Transverse colon (tissue), 4 donors: ENCODE measurements at places on chromosomes 16 and 17.
A peak's percentile ranks its signal among the peaks of the same experiment; 100 is the strongest.

DNA sequence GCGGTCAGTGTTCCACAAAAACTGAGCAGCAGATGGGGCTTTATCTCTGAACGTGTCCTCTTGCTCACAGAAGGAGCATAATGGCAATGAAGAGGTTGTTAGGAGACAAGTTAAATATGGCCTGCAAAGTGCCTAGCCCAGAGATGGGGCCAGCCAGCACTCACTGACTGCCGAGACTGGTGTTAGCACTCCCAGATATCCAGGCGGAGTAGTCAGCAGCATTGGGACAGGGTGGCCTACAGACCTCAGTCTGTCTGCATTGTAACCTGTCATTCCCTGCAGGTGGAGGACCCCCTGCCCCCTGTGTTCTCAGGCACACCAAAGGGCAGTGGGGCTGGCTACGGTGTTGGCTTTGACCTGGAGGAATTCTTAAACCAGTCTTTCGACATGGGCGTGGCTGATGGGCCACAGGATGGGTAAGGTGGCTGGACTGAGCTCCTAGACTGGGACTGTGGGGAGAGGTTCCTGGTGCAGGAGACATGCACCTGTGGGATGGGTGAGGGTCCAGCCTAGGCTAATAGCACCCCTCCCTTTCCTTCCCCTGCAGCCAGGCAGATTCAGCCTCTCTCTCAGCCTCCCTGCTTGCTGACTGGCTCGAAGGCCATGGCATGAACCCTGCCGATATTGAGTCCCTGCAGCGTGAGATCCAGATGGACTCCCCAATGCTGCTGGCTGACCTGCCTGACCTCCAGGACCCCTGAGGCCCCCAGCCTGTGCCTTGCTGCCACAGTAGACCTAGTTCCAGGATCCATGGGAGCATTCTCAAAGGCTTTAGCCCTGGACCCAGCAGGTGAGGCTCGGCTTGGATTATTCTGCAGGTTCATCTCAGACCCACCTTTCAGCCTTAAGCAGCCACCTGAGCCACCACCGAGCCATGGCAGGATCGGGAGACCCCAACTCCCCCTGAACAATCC lies 4.2 kb downstream of the MFAP4 start:
- H3K4me1 ChIP-seq: peaks cover 56% of the 10 kb centered on the region
- DNase-seq: no peak
- no peak overlapping the region for H3K4me3 ChIP-seq
- H3K27ac ChIP-seq: peak overlapping the region; percentile 95
- H3K27me3 ChIP-seq: no peaks in the 10 kb centered on the region
- H3K36me3 ChIP-seq: peaks cover 18% of the 10 kb centered on the region

DNA sequence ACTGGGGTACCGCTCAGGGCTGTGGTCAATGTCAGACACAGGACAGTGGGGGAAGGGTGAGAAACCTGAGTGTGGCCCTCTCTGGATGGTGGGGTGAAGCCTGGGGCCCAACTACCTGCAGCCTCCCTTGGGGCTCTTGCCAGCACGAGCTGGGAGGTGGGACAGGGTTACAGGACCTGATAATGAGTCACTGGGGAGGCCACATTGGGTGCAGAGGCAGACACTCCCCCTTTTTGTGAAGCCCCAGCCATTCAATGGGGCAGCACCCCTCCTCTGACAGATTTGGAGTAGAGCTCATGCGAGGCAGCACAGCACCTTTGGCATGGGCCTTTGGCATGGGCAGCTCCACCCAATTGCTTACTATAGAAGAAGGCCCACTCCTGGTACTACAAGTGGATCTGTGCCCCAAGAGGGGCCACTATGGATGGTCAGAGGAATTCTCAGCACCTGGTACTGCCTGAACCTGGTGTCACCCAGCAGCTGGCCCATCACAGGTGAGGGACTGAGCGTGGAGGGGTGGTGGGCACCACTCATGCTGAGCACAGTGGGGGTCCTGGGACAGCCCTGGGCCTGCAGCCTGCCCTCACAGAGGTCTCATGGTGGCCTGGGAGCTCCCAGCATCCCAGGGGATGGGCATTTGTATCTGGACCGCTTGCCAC lies 45.2 kb upstream of the SMPD3 start:
- no peak for DNase-seq
- no peaks in the 10 kb centered on the region for H3K36me3 ChIP-seq
- H3K27ac ChIP-seq: no peak overlapping the region

DNA sequence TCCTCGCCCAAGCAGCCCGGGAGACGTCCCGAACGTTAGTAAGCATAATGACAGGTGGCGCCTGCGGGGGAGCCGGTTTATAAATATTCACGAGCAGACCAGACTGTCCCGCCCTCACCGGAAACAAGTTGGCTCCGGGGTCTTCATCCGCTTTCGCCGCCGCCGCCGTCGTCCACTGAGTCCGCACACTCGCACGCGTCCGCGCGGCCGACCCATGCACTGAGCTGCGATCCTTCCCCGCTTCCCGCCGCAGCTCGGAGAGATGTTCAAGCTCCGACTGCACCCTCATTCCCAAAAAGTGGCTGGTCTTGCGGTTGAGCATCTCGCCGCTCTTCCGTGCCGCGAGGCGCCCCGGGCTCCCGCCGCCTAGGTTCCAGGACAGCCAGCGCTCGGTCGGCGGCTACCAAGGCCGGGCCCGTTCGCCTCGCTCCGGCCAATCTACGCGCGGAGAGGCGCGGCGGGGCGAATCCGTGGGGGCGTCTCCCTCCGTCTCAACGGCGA lies 385 bp downstream of the CFAP119 start:
- H3K36me3 ChIP-seq: peaks cover 25% of the 10 kb centered on the region
- peak overlapping the region; percentile 93 for H3K27ac ChIP-seq
- H3K4me3 ChIP-seq: peak overlapping the region; percentile 90

GRCh38 chr17:58606934-58607333 lies 84.9 kb downstream of the TEX14 start:
- no peak overlapping the region for H3K4me3 ChIP-seq
- H3K27me3 ChIP-seq: no peaks in the 10 kb centered on the region
- H3K27ac ChIP-seq: no peak overlapping the region
- no peaks in the 10 kb centered on the region for H3K36me3 ChIP-seq

DNA sequence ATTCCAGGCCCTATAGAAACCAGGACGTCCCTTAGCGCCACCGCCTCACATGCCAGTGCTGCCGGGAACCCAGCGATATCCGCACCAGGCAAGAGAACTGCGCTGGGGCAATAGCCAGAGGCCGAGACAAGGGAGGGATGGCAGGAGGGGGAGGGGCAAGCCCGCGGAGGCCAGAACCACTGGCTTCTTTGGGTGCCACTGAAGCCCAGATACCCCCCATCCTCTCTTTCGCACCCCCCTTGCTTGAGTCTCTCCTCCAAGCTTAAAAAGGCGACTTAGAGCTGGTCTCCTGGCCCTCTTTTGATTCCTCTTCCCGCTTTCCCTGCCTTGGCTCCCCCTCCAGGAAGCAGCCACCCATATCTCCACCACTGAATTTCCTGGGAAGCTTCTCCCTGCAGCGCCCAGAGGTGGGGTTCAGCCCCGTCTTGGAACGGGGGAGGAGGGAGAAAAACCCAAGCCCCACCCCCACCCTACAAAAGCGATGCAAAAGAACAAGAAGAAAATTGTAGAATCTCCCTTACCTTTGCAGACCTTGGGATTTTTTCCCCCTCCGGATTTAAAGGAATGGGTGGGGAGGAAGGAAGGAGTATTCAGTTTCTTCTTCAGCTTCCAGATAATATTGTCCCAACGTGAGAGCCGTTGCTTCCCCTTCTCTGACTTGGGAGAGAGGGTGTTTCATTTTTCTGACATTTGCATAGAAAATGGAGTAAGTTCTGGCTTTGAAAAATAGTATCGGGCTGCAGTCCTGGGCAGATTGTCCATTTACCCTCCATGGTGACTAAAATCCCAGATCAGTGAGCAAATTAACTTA lies 622 bp downstream of the HOXB6 start:
- DNase-seq: peak; percentile 75
- peaks cover 17% of the 10 kb centered on the region for H3K27me3 ChIP-seq
- no peaks in the 10 kb centered on the region for H3K36me3 ChIP-seq
- peak overlapping the region; percentile 86 for H3K27ac ChIP-seq

DNA sequence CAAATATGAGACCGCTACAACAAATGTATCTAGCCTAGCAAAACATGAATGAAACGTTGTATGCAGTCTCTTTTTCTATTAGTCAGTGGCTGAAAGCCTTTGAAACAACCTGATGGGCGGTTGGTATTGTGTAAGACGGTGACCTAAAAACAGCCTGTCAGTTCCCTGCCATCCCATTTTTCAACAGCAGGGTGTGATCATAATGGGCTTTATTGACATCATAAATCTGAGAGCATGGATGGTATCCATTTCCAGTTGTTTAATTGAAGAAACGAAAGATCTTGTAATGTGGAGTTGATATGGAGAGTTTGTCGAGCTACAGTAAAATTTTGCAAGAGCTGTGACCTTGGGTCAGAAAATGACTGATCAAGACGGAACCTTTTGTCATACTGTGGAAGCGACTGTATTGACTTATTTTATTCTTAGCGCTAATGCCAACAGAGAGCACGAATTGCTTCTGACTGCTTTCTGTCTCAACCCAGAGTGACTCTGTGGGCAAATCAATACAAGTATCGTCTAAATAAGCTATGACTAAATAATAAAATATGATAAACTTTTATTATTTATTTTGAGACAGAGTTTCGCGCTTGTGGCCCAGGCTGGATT lies 12.3 kb upstream of the MEIOB start:
- peak; percentile 63 for DNase-seq
- H3K36me3 ChIP-seq: no peaks in the 10 kb centered on the region
- H3K27ac ChIP-seq: peak overlapping the region; percentile 19
- peaks cover 18% of the 10 kb centered on the region for H3K27me3 ChIP-seq
- no peaks in the 10 kb centered on the region for H3K4me1 ChIP-seq
- H3K4me3 ChIP-seq: no peak overlapping the region
